ENCODE measurements at places on chromosomes 1 and 21. TPM values are rescaled to one million over a fixed set of nuclear protein-coding genes. Genes with fewer than 3 reads are reported as not detected.

PTAFR gene
- 2.1 TPM for total RNA-seq

KCNQ4 gene
- total RNA-seq = 4.2 TPM

LCE1E gene
- not detected for total RNA-seq

DISP3 gene
- total RNA-seq = not detected

FCRL1 gene
- total RNA-seq = under 0.01 TPM
